Hindlimb muscle (tissue), 1 donor: ENCODE measurements at places on chromosomes 2 and 18.

DNA sequence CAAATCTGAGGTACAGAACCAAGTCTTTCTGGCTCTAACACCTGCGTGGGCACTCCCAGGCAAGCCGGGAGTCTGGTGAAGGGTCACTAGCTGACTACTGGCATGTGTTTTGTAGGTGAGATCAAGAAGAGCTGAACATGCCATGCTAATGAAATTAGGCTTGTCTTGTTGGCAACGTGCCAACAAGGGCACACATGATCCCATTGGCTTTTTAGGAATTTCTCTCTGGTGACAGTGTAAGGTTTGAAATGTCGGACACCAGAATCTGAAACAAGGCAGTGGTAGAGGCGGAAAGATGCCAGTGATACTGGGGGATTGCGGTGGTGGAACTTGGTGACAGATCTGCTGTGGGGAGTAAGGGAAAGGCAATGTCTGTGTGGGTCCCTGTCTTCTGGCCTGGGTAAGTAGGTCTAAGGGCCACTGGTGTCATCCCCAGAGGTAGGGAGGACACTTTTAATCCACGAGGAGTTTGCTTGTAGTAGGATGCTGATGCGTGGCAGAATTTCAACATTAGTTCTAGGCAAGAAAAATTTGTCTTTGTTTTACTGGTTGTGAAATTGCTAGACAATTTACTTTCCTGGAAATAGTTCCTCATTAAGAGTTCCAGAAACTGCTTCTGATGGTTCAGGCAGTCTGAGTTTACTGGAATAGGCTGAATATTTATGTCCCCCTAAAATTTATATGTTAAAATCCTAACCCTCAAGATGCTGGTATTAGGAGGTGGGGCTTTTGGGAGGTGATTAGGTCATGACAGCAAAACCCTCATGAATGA, 52.6 kb upstream of the ACMSD start:
- DNase-seq: no peak

DNA sequence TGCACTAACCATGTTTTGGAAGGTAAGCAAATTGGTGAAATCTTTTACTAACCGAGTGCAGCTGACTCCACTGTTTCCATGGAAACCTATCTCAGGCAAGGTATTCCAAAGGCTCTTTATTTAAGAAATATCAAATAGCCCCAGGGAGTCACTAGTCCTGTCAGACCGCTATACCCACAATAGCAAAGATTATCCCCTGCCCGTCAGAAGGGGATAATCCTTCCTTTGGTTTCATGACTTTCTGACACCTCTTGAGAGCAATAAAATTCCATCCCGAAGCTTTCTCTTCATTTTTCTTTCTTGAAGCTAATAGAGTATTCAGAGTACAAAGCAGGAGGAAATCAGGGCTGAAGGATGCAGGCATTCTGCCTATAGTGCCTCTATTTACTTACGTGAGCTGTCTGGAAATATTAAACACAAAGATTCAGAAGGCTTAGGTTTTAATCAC, 34.7 kb upstream of the MAP2 start:
- DNase-seq: no peak

GRCh38 chr2:225452677-225453076, 53.2 kb downstream of the NYAP2 start:
- no peak for DNase-seq

- DNase-seq: no peak
These were observed 47.6 kb upstream of the ZFP36L2 start for GRCh38 chr2:43274055-43274454.

DNA sequence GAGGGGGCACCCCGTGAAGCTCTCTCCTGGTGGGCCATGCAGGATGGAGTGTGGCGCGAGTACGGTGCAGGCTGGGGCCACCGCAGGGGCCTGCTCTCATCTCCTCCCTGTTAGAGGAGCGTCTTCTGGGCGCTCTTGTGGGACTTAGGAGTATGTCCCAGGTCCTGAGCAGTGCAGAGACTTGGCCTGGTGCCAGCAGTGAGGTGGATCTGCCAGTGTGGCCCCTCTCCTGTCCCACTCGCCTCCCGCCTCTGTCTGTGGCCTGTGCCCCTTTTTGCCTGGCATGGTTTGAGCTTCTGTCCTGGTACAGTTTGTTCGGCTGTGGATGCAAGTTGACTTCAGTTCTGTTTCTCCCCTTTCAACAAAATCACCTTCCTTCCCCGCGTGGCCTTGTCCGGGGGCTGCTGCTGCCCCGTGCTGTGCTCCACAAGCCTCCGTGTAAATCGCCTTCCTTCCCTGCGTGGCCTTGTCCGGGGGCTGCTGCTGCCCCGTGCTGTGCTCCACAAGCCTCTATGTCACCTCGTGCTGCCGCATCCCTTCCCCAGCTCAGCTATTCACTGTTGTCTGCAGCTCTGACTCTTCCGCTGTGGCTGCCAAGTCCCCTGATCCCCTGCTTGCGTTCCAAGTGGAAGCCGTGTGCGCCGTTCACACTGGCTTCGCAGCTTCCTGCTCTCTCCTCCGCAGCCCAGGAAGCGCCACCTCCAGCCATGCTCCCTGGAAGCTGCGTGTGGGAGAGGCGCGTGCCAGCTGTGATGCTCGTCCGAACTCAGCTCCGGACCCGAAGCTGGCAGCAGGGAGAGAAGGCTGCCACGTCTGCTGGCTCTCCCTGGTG, 13.7 kb downstream of the LDLRAD4 start:
- peak; percentile 89 for DNase-seq

DNA sequence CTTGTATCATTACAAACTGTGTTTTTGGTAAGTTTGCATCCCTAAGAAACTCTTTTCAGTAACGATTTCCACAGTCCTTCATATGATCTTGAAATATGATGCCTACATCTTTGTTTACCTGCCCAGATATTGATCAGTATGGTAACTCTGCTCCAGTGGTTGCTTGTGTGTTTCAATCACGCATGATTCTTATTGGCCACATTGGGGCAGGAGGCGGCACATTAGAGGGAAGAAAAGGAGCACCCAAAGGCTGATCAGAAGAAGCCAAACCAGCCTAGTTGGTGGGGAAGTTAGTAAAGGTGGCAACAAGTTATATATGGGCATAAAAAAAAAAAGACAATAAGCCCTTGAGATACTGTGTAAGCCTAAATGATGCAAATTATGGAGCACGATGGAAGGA, 158.9 kb downstream of the RHBDD1 start:
- DNase-seq: no peak

DNA sequence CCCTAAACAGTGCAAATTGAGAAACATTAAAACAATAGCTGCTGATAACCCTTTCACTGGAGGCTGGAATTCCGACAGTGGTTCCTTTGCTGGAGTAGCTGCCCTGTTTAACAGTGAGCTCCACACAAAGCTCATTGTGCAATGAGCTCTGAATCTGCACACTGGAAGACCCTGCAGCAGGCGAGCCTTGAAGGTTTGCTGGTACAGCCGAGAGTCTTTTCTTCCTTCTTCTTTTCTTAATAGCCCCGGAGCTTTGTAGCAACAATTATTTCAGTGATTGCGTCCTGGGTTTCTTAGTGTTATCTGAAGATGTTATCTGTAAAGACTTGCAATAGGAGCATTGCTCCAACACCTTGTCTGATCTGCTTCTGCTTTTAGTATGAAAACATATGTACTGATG, 50.8 kb upstream of the CXCR4 start:
- no peak for DNase-seq

- DNase-seq: no peak
These were observed 41.6 kb downstream of the DDX1 start for GRCh38 chr2:15633043-15633970.

DNA sequence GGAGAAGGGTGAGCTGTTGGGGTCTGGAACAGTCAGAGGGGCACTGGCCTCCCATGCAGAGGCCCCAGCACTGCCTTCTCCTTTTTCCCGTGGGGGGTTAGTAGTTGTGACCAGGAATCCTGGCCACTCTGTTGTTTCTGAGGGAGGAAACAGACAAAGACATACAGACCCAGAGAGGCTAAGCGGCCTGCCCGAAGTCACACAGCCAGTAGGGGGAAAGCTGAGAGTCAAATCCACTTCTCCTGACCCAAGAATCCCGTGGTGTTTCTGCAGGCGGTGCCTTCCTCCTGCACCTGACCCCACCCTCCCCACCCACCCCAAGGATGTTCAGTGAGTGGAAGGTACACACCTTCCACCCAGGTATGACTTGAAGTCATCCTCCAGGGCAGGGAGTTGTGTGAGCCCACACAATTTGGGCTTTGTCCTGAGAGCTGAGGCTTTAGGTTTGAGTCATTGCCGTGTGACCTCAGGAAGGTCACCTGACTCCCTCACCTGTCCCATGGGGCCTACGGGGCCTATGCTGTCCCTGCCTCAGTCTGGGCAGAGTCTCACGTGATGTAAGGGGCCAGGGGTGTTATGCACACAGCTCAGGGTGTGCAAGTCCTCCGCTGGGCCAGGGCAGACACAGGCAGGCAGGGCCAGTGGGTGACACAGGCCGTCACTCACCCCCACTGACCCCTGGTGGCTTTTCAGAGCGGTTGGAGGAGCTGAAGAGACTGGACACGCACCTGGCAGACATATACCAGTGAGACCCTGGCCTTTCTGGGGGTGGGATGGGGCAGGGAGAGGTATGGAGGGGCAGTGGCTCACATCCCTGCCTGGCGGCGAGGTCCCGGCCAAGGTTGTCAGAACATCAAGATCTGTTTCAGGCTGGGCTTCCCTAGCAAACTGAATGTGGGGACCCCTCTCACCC, 5.0 kb downstream of the NT5DC4 start:
- DNase-seq: no peak

GRCh38 chr2:238906254-238906935, 58.5 kb downstream of the TWIST2 start:
- no peak for DNase-seq

- peak; percentile 85 for DNase-seq
These were observed 257.7 kb downstream of the TDRD15 start for GRCh38 chr2:21381421-21381820.

DNA sequence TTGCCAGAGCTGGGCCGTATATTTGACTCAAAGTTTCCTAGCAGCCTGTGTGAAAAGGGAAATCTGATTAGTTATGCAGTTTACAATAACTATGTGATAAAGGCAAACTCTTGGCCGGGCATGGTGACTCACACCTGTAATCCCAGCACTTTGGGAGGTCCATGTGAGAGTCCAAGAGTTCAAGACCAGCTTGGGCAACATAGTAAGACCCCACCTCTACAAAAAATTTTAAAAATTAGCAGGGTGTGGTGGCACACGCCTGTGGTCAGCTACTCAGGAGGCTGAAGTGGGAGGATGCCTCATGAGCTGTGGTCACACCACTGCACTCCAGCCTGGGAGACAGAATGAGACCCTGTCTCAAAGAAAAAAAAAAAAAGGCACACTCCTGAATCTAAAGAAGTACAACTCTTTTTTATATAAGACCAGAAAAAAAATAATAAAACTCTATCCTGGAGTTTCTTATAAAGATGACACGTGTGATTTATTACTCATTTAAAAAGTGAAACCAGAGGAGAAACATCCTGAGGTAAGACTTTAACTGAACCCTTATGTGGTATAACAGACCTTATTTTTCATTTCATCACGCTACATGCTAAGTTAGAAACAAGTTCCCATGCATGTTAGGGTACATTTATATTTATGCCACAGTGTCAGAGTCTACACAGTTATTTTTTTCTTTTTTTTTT, 32.6 kb upstream of the KCMF1 start:
- DNase-seq: no peak

GRCh38 chr2:175630280-175631244, 371.5 kb downstream of the LNPK start:
- DNase-seq: no peak

DNA sequence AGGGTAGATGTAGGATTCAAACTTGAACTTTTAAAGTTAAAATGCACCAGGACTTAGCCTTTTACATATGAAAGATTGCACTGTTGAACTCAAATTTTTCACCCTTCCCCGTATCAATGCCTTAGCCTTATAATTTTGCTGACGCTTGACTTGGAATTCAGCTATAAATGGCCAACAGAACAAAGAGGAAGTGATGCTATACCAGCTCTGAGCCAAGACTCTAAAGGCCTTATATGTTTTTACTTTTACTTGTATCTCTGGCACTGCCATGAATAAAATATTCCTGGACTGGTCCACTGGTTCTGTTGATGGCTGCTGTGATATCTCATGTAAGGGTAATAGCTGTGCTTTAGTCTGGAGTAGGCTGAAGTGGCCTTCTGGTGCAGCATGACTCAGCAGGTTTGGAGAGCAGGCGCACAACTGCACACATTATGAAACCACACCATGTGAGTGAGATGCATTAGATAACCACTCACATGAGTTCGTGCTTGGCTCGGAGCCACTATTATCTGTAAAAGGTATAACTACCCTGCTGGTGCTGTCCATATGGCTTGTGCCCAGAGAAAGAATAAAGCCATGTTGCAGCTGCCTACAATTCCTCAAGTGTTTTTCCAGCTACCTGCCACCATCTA, 8.4 kb upstream of the IER3IP1 start:
- DNase-seq: no peak

GRCh38 chr2:189830510-189830909, 46.3 kb downstream of the PMS1 start:
- DNase-seq: no peak

- DNase-seq: no peak
These were observed 19.7 kb downstream of the CROCC2 start for GRCh38 chr2:240925568-240926515.

DNA sequence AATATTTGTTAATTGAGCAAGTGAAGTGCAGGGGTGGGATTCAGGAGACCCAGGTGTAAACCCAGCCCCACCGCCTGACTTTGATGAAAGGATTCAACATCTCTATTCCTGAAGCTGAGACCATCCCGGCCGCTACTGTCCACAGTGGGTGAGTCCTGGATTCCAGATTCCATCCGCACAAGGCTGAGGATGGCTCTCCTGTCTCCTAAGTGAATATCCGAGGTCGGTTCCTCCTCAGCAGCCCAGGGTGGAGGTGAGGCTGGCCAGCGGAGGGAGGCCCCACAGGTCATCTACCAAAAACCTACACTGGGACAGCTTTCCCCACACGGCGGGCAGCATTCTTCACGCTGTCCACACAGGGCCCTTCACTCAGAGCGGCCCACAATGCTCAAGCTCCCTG, 57.6 kb downstream of the ACKR3 start:
- DNase-seq: no peak

GRCh38 chr2:197307933-197308521, 2.6 kb downstream of the ANKRD44 start:
- DNase-seq: no peak

DNA sequence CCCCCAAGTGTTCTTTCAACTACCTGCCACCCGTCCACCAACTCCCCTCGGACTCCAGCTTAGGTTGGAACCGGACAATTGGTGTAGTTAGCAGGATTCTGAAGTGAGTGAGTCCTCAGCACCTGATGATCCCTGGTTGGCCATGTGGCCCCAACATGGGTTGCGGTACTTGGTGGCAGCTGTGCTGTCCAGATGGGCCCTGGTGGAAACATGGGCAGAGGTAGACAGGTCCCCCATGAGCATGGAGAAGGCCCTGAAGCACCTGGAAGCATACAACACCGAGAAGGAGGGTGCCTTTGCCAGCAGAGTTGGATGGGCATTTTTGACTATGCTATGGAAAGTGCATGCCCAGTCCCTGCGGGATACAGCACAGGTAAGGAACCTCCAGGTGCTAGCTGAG, 11.0 kb upstream of the C2orf42 start:
- DNase-seq: no peak
